ENCODE measurements at places on chromosomes 4 and X.

DNA sequence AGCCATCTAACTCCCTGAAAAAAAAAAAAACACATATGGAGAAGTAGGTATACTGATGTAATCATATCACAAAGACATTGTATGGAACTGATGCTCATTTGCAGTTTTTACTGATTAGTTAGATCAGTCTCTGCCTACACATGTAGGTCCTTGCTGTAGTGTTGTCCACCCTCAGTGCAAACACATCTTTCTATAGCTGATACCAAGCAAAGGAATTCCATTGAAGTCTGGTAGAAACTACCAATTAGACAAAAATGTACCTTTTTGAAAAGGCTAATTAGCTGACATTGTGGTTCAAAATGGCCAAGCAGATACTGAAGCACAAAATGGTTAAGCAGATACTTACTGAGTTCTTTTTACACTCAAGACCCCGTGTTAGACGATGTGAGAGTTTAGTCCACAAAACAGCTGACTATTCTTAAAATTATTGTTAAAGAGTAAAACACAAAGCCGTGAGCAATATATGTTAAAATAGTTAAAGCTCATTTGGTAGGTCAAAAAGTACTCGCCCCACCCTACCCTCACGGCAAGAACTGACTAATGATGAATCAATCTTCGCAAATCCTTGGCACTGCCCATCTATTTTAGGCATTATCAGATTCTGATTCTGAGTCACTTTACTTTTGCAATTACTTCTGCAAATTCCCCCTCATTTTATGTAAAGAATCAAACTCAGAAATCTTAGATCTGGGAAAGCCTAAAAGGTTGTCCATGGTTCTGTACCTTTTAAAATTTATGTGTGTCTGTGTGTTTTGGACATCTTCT is 40.4 kb downstream of the COL4A6 start:
- no peak for DNase-seq

- no peak for DNase-seq
Observed at GRCh38 chrX:34223574-34223973, 91.5 kb upstream of the FAM47A start.

DNA sequence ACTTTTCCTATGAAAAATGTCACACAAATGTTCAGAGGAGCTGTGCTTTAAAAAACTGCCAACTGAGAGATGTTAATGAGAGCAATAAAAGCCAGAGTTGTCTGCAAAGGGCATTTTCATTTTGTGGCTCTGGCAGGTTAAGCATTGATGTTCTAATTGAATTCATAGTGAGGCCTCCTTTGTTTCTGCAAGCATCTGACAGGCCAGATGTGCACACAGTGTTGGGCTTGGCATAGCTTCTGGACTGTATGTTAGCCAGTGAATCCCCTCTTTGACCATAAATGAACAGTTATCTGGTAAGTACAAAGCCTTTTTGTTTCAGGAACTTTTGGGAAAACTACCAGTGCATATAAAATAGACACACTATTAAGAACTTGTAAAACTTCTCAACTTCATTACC is 81.9 kb downstream of the JADE3 start:
- no peak for DNase-seq

DNA sequence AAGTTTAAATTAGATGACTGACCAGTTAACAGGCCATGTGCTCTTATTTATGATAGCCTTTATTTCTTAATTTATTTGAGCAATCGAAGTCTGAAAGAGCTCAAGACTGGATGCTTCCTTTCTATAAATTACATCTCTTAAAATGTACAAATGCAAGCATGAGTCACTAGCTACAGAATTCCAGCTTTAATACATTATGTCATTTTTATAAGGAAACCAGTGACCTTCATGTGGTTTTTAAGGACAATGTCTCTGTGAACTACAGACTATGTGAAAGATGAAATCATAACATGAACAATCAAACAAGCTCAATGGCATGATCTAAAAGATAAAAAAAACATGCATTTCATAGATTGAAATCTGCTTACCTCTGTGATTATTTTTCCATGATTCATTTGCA is 15.4 kb downstream of the HTR2C start:
- DNase-seq: no peak

DNA sequence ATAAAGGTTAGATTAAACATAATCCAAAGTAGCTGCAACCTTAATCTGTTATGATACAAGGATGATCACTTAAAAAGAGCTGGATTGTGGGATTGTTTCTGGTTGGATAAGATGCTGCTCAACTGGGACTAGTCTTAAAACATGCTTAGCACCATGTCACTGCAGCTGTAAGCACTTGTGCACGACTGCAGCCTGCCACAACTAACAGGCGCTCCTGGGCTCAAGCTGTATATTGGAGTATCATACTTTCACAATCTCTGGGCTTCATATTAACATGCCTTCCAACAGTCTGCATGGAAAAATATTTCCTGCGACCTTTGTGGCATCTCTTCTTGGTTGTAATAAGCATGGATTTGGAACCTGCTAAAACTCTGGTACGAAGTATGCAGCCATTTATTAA is 493.0 kb upstream of the PITX2 start:
- DNase-seq: no peak

- no peak for DNase-seq
Observed at GRCh38 chr4:60016971-60017370, 1183.2 kb upstream of the ADGRL3 start.

- DNase-seq: no peak
Observed at GRCh38 chrX:57647020-57647419, 33.0 kb downstream of the NLRP2B start.

- no peak for DNase-seq
Observed at GRCh38 chr4:138050601-138051000, 191.5 kb downstream of the SLC7A11 start.

GRCh38 chrX:30887721-30888120 is 1.3 kb downstream of the TAB3 start:
- no peak for DNase-seq

GRCh38 chr4:123353656-123354055 is 42.9 kb upstream of the SPRY1 start:
- no peak for DNase-seq

DNA sequence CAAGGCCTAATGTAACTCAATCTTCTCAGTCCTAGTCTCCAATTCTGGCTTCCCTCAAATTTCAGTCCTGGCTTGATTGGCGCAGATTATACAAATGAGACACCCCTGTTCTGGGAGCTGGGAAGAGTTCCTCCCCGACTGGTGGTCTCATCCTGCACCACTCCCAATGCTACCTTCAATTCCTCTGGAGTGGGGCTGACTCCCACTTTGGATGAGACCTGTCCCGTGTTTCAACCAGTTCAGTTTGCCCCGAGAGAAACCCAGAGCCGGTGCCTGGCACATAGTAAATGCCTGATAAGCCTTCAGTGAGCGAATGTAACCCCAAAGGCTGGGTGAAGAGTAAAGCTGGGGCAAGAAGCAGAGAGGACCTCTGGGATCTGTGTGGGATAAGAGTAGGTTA is 4.0 kb upstream of the SYP start:
- DNase-seq: no peak

DNA sequence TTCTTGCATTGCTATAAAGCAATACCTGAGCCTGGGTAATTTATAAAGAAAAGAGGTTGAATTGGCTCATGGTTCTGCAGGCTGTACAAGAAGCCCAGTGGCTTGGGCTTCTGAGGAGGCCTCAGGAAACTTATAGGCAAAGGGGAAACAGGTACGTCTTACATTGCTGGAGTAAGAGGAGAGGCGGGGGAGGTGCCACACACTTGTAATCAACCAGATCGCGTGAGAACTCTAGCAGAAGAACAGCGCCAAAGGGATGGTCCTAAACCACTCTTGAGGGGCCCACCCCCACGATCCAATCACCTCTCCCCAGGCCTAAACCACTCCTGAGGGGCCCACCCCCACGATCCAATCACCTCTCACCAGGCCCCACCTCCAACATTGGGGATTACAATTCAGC is 50.6 kb upstream of the SHOX start:
- DNase-seq: no peak

DNA sequence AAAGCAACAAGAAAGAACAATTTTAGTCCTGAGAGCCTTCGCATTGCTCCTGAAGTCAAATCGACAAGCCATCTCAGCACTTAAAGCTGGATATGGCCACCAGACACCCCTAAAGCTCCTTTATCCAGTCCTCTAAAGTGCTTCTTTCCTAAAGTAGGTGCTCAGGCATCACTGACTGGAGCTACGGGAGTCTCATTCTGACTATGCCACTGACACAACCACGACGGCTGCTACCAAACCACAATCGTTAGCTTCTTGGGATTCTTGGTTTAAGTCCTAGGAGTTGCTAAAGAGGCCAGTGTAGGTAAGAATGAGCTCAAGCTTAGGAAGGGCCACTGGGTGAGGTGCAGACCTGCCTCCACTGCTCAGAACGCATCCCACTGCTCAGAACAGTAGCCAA is 1.0 kb downstream of the SLC10A6 start:
- DNase-seq: no peak

DNA sequence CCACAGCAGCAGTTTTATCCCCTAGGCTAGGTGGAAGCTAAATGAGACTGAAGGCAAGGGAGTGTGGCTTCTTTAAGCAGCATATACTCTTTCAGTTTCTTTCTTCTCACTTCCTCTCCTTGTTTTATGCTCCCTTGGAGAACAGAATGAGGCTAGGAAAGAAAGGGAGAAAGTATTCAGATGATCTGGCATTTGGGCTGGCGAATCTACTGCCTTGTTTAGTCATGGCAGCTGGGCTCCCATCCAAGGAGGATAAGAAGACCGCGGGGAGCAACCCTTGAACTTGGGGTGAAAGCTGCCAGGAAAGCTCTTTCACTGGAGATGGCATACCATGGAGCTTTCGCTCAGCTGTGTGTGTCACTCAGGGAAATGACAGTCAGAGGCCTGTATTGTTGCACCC is 72.1 kb downstream of the ARHGEF38 start:
- no peak for DNase-seq

DNA sequence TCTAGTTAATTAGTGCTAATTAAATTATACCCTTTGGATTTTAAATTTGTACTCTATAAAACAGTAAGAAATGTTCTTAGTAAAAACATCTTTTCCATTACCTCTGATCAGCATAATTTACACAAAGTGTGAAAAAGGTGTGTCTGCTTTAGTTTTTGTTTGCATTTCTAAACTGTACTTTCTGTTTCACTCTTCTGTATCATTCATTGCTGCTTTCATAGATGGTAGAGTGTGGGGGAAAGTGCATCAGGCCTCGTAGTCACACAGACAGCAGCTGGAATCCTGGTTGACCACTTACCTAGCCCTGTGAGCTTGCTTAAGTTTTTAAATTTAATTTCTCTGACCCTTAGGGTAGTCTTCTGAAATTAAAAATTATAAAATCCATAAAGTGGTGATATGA is 275.4 kb upstream of the PITX2 start:
- DNase-seq: no peak

GRCh38 chrX:51874123-51874522 is 19.3 kb upstream of the MAGED1 start:
- no peak for DNase-seq

DNA sequence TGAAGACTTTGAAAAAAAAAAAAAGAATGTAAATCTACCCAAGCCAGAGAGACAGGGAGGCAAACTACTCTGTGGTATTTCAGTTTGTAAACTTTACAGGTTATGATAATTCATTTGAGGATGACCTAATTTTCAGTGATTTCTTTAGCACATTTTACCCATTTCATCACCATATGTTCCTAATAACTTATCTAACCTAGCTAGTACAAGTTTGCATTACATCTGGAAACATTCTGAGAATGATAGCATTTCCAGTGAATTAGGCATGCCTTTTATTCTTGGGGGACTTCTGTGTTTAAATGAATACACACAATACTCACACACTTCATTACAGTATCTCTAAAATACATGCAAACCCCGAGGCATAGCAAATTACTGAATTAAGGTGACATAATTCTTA is 1055.5 kb downstream of the PCDH18 start:
- DNase-seq: no peak

- DNase-seq: no peak
Observed at GRCh38 chr4:67131224-67131623, 414.1 kb downstream of the CENPC start.

- DNase-seq: no peak
Observed at GRCh38 chr4:71833232-71833900, 49.5 kb upstream of the GC start.

GRCh38 chr4:2261853-2262144 is at the start of gene MXD4:
Gene MXD4, minus strand, starts transcription at chr4:2262109. Its CDS starts 129 bp downstream, at chr4:2261980.
- DNase-seq: no peak

- DNase-seq: no peak
Observed at GRCh38 chr4:143402776-143403552, 66.3 kb downstream of the GAB1 start.

- DNase-seq: no peak
Observed at GRCh38 chr4:72422416-72422815, 146.6 kb downstream of the ADAMTS3 start.

GRCh38 chr4:122959441-122959840 is 37.0 kb upstream of the NUDT6 start:
- no peak for DNase-seq

- DNase-seq: no peak
Observed at GRCh38 chr4:159191989-159192388, 89.1 kb downstream of the RAPGEF2 start.
